Stimulated activated CD8-positive, alpha-beta memory T cell treated with anti-CD3 and anti-CD28 coated beads, Interleukin-2, amount 100 ng/mL, for 48 hours (primary cell): ENCODE measurements at places on chromosomes 2 and 18.

GRCh38 chr18:56747857-56748256, 96.7 kb downstream of the WDR7 start:
- DNase-seq: no peak

DNA sequence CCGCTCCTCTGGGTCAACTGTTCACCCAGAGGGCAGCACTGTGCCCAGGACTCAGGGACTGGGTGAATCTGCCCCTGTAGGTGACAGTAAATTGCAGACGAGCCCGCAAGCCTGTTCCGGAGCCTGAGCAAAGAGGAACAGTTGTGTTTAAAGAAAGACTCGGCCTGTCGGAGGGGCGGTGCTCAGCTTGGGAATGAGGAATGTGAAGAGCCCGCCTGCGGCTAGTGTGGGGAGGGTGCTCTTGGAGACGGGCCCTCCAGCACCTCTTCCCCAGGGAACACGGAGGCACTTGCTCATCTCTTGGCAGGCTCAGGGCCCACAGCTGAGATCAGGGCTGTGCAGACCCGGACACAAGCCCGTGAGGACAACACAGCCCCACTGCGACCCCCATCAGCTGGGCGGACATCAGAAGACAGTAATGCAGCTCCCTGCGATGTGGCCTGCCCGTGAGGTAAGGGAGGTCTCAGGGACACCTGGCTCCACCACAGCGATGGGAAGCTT, 299.0 kb downstream of the NDUFA10 start:
- DNase-seq: no peak

GRCh38 chr2:96877042-96877451, 7.2 kb upstream of the SEMA4C start:
- DNase-seq: no peak

DNA sequence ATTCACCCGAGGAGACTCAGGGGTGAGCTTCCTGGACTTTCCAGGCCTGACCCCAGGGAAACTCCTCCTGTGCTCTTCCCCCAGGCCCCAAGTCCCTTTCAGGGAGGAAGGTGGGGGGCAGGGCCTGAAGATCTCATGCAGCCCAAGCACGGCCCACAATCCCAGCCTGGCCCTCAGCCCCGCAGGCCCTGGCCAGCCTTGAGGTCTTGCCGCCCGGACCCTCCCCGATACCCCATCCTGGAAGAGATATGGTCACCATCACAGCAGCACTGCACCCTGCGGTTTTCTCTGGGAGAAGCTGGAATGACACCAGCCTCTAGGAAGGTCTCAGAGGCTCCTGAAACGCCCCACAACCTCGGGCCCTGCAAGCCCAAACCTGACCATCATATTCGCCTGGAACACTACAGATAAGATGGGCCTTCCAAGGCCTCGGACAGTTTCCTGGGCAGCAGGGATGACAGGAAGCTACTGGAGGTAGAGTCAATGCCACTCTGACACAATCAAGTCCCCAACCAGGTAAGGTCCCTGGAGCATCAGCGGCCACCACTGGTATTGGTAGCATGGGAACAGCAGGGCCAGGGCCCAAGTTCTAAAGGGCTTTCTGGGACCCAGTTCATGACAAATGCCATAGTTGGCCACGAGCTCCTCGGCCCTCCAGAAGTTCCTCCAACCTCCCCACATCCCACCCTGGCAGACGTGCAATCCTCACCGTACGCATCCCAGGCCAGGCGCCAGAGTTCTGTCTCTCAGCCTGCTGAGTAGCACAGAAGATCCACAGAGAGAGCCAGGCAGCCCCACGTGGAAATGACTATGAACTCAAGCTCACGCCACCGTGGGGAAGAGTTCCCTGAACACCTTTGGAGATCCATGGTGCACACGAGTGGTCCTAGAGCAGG, 8.6 kb downstream of the SDC1 start:
- DNase-seq: no peak

DNA sequence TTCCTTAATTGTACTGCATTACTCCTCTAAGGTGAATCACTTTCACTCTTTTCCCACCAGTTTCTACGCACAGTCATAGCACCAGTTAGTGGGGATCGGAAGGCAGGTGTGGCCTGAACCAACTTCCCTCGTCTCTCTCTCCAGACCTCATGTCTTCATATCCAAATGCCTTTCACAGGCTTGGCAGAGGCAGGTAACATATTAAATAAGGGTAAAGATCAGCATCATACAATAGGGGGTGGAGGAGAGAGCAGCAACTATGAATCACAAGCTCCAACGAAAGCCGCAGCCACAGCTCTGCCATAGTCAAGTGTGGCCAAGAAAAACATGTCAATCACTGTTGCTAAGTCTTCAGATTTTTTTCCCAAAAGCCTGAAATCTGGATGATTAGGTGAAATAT, 40.3 kb downstream of the AP1S3 start:
- no peak for DNase-seq

DNA sequence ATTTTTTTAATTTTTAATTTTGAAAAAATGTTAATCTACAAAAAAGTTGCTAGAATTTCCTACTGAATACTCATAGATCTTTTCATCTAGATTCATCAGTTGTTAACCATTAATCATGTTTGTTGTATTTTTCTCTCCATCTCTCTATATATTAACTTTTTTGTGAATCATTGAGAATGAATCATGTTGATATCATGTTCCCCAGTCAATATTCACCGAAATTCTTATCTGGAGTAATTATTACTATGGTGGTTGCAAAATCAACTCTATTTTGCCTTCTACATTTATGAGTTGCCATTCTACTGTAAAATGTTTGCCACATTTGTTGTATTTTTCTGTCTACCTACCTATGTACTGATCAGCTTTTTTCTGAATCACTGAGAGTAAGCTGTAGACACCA, 154.0 kb downstream of the SPP2 start:
- no peak for DNase-seq

DNA sequence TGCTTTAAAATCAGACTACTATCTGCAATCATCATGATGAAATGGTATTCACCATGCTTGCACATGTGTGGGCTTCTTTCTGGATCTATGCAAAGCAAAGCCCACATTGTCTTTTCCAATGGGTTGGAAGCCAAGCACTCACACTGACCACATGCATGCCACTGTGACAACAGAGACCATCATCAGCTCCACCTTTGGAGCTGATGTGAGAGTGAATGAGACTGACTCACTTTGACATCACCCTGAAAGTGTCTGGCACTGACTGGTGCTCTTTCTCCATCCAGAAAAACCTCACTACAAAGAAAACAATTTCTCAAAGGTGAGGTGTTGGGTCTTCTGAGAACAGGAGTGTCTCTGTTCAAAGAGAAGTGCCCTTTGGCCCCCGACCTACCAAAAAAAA, 4.7 kb downstream of the MYO5B start:
- no peak for DNase-seq

DNA sequence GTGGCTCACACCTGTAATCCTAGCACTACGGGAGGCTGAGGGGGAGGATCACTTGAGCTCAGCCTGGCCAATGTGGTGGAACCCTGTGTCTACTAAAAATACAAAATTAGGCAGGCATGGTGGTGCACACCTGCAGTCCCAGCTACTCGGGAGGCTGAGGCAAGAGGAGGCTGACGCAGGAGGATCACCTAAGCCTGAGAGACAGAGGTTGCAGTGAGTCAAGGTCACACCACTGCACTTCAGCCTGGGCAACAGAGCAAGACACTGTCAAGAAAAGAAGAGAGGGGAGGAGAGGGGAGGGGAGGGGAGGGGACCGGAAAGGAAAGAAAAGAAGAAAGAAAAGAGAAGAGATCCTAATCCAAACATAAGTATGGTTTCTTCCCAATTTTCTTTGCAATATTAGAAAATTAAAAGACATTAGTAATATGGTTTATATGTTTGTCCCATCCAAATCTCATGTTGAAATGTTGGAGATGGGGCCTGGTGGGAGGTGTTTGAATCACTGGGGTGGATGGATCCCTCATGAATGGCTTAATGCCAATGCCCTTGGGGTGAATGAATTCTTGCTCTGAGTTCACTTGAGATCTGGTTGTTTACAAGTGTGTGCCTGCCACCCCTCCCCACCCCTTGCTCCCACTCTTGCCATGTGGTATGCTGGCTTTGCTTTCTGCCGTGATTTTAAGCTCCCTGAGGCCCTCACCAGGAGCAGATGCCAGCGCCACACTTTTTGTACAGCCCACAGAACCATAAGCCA, 50.7 kb downstream of the TRIP12 start:
- no peak for DNase-seq

DNA sequence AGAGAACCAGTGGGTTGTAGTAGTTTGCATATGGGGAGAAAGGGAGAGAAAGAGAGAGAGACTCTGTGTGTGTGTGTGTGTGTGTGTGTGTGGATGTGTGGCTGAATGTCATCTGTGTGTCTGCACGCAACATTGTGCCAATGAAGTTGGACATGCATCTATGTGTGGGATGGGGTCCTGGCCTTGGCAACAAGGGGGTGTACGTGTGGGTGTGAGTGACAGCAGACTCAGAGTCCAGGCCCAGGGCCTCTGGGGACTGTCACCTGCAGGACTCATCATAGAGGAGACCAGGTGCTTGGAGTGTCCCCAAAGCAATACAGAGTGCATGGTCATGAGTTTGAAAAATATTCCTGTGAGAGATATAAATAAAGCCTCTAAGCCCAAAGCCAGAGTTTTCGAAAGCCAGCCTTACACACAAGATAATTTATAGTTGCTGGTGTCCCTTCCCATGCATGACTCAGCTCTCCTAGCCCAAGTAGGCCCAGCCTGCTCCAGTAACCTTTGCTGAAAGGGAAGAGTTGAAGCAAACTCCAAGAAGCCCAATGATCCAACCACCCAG, 59.9 kb downstream of the TNP1 start:
- no peak for DNase-seq

GRCh38 chr2:211113334-211114175, 557.2 kb downstream of the CPS1 start:
- DNase-seq: no peak

DNA sequence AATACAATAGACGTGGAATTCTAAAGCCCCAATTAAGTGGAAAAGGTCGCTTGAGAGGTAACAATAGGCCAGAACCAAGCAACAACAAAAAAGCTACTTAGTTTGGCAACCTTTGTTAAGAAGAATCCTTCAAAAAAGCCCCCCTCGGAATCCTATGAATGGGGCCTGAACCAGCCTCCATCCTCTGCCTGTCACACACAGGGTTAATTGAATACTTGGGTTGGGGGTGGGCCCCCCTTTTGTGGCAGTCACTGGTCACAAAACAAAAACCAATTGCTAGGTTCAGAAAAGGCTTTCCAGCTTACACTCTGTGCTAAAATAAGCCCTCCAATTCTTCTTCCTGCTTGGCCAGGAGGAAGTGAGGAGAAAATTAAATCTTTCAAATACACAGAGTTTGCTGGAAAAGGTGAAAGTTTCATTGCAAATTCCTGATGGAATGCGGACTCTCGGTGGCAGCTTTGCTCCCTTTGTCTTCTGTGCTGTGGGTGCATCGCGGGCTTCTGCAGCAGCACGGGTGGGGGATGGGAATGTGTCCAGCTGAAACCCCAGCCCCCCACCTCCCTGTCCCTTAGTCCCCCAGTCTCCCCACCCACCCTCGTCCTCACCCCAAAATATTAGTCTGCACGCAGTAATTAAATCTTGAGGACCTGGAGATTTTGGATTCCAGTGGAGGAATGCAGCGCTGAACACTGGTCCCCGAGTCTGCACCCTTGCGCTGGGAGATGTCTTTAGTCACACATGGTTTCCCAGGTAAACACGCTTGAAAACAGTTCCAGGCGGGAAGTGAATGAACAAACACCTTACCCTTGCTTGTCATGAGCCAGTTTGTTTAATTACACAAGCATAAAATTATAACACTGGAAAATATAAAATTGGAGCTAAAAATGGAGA, 254.3 kb downstream of the SOX11 start:
- DNase-seq: no peak

DNA sequence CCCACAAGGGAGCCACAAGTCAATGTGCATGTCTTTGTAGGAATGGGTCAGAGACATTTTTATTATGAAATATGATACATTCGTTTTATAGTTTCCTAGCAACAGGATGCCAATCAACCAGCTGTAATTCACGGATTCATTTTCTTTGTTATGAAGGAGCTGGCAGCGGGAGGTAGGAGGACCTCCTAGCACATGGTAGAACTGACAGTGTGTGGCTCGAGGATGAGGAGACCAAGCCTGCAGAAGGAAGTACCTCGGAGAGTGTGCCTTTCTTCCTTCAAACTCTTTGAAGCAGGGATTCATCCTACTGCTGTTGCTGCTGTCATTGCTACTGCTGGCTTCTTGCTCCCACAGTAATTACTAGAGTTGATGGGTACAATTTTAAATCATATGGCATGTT, 504.8 kb upstream of the KLHL29 start:
- DNase-seq: no peak

DNA sequence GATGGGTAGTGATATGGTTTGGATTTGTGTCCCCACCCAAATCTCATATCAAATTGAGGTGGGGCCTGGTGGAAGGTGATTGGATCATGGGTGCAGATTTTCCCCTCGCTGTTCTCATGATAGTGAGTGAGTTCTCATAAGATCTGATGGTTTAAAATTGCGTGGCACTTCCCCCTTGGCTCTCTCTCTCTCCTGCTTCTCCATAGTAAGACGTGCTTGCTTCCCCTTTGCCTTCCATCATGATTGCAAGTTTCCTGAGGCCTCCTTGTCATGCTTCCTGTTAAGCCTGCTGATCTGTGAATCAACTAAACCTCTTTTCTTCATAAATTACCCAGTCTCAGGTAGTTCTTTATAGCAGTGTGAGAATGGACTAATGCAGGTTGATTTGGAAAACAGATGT, 223.2 kb upstream of the APCDD1 start:
- no peak for DNase-seq

GRCh38 chr18:765764-766549, 46.1 kb downstream of the YES1 start:
- DNase-seq: no peak

DNA sequence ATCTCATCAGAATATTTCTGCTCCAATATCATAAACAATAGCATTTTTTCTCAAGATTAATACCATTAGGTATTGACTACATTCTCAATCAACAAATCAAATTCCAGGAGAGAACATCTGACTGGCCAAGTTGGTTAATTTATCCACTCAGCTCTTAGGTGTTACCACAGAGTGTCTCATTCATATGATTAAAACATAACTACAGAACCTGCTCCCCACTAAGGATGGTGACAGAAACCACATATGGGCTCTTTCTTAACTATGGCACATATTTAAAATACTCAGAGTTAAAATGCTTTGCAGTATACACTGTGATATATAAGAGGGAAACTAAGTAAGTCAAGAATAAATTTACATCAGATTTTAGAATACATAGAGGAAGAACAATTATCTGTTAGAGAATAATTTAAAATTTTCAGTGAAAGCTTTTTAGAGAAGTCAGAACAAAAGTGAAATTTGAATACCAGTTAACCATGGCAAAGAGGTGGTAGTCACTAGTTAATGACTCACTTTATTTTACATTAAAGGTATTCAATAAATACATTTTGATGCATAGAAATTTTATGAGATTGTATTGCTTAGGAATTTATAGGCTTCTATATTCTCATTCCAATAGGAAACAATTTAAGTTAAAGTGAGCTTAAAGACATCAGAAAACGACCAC, 1120.8 kb upstream of the TMEFF2 start:
- no peak for DNase-seq
